Right lobe of liver (tissue), 6 donors: ENCODE measurements at places on chromosomes 4 and X. TPM values are rescaled to one million over a fixed set of nuclear protein-coding genes. Genes with fewer than 3 reads are reported as not detected.

DNA sequence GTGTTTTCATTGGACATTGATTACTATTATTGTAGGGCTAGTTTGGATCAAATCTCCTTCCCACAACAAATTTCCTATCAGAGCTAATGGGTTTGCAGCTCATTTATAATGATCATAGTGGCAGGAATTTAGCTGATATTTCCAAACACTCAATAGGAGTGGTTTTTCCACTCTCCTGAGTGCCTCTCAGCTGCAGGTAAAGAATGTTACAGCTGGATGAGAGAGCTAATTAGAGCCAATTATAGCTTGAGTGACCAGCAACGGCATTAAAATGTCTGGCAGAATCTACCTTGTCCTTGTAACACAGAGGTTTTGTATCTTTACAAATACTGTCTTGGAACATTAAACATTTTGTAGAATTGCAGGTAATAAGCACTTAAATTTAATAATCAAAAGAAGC lies 602.8 kb upstream of the EPHA5 start:
- no peak for DNase-seq

DNA sequence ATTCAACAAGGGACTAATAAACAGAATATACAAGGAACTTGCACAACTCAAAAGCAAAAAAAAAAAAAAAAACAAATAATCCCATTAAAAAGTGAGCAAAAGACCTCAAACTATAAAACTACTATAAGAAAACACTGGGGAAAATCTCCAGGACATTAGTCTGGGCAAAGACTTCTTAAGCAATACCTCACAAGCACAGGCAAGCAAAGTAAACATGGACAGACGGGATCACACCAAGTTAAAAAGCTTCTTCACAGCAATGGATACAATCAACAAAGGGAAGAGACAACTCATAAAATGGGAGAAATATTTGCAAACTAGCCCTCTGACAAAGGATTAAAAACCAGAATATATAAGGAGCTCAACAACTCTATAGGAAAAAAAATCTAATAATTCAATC lies 17.1 kb upstream of the BMP15 start:
- no peak for DNase-seq

DNA sequence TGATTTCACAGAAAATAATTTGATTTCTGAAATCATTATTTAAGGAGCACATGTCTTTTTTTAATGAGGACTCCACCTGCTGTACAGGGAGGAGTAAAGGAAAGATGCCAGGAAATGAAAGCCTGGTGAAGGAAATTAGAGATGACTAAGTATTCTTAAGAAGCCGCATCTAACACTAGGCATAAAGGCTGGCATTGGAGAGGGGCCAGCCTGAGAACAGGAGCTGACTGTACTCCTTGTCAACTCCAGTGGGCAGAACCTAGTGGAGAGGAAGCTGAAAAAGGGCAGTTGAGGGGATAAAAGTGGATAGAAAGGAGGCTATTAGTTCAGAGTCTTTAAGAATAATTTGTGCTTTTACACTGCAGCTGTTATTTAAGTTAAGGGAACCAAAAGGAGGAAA lies 393.0 kb downstream of the PPP1R2C start:
- no peak for DNase-seq

DNA sequence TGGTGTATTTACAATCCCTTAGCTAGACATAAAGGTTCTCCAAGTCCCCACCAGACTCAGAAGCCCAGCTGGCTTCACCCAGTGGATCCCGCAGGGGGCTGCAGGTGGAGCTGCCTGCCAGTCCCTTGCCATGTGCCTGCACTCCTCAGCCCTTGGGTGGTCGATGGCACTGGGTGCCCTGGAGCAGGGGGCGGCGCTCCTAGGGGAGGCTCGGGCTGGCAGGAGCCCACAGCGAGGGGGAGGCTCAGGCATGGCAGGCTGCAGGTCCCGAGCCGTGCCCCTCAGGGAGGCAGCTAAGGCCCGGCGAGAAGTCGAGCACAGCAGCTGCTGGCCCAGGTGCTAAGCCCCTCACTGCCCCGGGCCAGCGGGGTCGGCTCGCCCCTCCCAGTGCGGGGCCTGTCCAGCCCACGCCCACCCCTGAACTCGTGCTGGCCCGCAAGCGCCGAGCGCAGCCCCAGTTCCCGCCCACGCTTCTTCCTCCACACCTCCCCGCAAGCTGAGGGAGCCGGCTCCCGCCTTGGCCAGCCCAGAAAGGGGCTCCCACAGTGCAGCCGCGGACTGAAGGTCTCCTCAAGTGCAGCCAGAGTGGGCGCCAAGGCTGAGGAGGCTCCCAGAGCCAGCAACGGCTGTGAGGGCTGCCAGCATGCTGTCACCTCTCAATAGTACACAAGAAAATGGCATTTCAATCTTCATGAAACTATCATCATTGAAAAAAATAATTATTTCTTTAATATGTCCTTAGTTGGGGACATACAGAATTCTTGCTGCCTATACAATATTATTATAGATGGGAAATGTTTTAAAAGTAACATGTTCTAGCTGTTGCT lies 189.1 kb downstream of the SLC7A11 start:
- no peak for DNase-seq

The SPACA5 gene
- total RNA-seq, result not detected

- peak; percentile 70 for DNase-seq
Observed at GRCh38 chr4:153465615-153466080, 512 bp upstream of the TMEM131L start.

- no peak for DNase-seq
Observed at GRCh38 chrX:12615061-12615460, 176.2 kb upstream of the PRPS2 start.

GRCh38 chr4:175373031-175373430 lies 439.0 kb downstream of the GPM6A start:
- DNase-seq, result no peak

GRCh38 chr4:93061826-93062225 lies 758.1 kb downstream of the GRID2 start:
- no peak for DNase-seq

The GABRG1 gene
- total RNA-seq, result not detected

GRCh38 chr4:61246034-61246433 lies 45.9 kb downstream of the ADGRL3 start:
- DNase-seq, result no peak

GRCh38 chr4:151519728-151520415 lies 110.9 kb downstream of the FHIP1A start:
- no peak for DNase-seq

GRCh38 chr4:8721621-8722020 lies 129.1 kb downstream of the CPZ start:
- DNase-seq, result peak; percentile 18

DNA sequence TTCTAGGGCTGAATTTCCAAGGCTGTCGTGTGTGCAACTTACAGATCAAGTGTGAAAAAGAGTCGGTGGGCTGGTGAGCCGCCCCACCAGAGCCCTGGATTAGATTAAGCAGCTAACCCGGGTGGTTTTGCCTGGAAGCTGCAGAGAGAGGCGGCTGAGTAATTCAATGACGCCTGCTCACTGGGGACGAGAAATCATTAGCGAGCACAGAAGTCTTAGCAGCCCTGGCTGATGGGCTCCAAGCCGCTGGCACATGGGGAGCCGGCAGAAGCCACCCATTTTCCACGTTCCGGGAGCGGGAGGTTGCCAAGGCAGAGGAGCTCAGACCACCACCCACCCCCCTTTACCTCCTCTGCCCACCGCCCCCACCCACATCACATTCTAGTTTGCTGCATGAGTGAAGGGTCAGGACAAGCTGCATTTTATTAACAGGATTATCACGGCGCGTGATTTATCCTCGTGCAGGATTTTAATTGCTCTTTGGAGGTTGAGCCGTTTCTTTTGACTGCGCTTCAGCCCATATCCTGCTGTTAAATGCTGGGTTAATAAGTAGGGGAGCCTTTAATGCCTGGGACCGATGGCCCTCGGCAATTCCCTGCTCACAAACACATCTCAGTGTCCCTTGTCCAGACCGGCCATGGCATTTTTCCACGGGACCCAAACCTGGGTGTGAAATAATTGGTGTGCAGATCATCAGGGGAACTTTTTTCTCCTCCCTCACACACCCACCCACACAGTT lies 19.1 kb downstream of the BCOR start:
- peak; percentile 31 for DNase-seq

GRCh38 chrX:11932423-11932822 lies 174.4 kb downstream of the MSL3 start:
- no peak for DNase-seq

- no peak for DNase-seq
Observed at GRCh38 chr4:141540643-141541042, 95.7 kb upstream of the IL15 start.

DNA sequence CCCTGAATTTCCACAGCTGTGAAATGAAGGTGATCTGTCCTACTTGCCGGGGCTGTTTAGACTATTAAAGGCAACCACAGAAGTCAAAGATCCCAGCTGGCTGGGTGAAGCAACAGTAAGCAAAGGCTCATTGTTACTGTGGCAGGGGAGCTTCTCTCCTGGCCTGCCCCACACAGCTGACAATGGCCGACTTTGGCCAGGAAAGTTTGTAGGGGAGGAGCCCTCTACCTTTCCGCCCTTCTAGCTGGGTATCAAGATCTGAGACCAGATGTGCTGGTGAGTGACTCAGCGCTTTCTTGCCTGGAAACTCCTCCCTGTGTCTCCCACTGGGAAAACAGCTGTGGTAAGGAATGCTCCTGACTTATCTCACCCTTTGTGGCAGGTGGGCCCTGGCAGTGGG lies 21.1 kb downstream of the RASSF6 start:
- DNase-seq, result no peak

GRCh38 chrX:74248889-74249288 lies 55.1 kb upstream of the ZCCHC13 start:
- DNase-seq, result no peak

The DCAF4L1 gene
- total RNA-seq, result 0.12 TPM

The VCX gene
- not detected for total RNA-seq

The SUPT20HL2 gene
- not detected for total RNA-seq

- DNase-seq, result no peak
Observed at GRCh38 chr4:101993002-101993841, 202.7 kb downstream of the BANK1 start.

- no peak for DNase-seq
Observed at GRCh38 chr4:106301393-106302061, 14.5 kb downstream of the TBCK start.

DNA sequence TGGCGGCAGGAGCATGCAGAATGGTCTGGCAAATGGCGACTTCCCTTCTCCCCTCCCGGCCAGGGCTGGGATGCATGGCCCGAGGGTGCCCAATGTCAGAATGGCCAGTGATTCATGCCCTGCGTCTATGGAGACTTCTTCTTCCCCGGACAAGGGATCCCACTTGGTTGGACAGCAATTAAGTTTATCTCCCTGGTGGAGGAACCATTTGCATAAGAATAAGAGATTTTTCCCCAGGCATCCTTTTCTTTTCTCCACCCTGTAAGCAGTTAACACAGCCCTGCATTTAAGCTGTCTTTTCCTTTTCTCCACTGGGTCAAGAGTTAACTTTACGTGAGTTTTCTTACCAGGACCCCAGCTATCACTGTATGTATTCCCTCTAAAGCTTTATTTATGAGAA lies 856.6 kb downstream of the GLUD2 start:
- DNase-seq, result no peak

GRCh38 chr4:87977521-87978278 lies 2.2 kb downstream of the SPP1 start:
- DNase-seq, result no peak

- DNase-seq, result no peak
Observed at GRCh38 chr4:77600521-77601451, 4.8 kb upstream of the CXCL13 start.

DNA sequence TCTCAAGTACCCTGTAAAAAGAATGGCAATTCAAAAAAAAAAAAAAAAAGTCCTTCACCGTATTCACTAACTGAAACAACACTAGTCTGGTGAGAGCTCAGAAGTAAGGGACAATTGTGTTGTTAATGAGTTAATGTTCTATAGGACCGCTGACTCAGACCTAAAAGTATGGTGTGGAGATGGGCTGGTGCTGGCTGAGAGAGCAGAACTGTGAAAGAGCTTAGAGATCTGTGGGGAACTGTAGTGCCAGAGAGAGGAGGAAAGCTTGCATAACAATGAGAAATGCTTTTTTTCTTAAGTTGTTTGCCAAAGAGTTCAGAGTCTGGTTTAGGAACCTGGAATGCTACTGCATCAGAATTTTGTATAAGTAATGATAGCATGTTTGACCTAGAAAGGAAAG lies 65.1 kb downstream of the LHFPL1 start:
- no peak for DNase-seq

- DNase-seq, result no peak
Observed at GRCh38 chr4:174538876-174539250, 16.6 kb upstream of the HPGD start.

DNA sequence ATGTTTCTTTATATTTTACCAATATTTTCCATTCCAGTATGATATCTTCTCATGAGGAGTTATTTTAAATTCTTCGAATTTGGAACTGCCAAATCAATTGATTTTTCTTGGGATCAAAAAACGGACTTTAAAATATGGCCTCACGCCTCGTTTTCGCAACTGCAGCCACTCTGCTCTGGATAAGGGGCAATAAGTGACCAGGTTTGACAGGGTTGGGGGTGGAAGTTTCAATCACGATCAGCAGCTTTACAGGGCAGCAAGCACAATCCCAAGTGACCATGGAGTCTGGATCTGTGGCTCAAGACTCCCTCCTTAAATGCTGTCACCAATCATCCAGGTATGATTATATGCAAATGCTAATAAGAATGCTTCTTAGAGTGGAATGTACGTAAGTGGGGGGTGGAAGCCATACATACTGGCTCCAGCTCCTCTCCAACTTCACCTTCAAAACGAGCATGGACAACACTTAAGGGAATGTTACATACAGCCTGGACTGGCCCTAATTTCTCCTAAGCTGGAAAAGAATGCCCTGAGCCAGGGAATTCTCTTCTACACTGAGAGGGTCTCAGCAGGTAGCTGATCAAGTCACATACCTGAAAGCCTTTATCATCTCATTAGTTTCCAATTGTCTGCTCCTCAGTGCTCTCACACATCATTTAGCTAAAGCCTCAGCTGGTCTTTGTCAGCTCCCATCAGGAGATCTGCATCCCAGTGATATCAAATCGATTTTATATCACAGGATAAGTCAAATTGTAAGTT lies 176.9 kb upstream of the DCAF8L1 start:
- peak; percentile 55 for DNase-seq

The KCND1 gene
- total RNA-seq, result 0.37 TPM

The HPGDS gene
- total RNA-seq, result 0.16 TPM

- DNase-seq, result no peak
Observed at GRCh38 chr4:167221084-167221483, 13.2 kb downstream of the SPOCK3 start.

DNA sequence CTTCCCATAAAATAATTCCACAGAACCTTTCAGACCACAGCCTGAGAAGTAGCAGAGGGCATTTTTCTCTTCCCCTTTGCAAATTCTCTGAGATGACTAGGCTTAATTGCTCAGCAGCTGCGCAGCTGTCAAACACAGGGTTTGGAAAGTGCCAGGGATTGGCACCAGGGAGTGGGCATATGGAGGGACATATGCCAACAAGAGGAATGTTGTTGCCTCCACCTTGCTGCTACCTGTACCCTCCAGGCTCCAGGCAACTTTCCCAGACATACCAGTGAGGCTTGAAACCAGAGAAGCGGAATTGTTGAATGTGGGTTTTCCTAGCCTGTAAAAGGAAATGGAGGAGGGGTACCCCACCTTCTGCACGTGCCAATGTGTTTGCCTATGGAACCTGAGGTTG lies 256.2 kb upstream of the GPR101 start:
- no peak for DNase-seq

GRCh38 chr4:38178392-38178995 lies 218.3 kb downstream of the PTTG2 start:
- no peak for DNase-seq
